ENCODE measurements at places on chromosomes 7 and 10. TPM values are rescaled to one million over a fixed set of nuclear protein-coding genes. Genes with fewer than 3 reads are reported as not detected.

GRCh38 chr7:3194501-3195141 is 106.4 kb upstream of the SDK1 start:
- H3K36me3 ChIP-seq = no peaks in the 10 kb centered on the region
- no peaks in the 10 kb centered on the region for H3K4me1 ChIP-seq
- no peaks in the 10 kb centered on the region for H3K27me3 ChIP-seq
- no peak overlapping the region for H3K27ac ChIP-seq

ADIRF gene
- total RNA-seq = 28.3 TPM

GRCh38 chr7:87173471-87173870 is 21.2 kb downstream of the DMTF1 start:
- H3K36me3 ChIP-seq = peaks cover 5% of the 10 kb centered on the region
- no peak overlapping the region for H3K4me3 ChIP-seq
- H3K4me1 ChIP-seq = no peaks in the 10 kb centered on the region

GRCh38 chr7:12119620-12120303 is 91.3 kb upstream of the TMEM106B start:
- H3K4me1 ChIP-seq = no peaks in the 10 kb centered on the region
- H3K4me3 ChIP-seq = no peak overlapping the region
- no peaks in the 10 kb centered on the region for H3K36me3 ChIP-seq

GRCh38 chr7:48108959-48109847 is 20.1 kb downstream of the UPP1 start:
- DNase-seq = no peak
- no peak overlapping the region for H3K4me3 ChIP-seq
- no peak overlapping the region for H3K27ac ChIP-seq
- peaks cover 14% of the 10 kb centered on the region for H3K4me1 ChIP-seq

CAMK2B gene
- total RNA-seq = 3.3 TPM

CALHM1 gene
- total RNA-seq = not detected
